ENCODE measurements at places on chromosomes 5 and 9.

DNA sequence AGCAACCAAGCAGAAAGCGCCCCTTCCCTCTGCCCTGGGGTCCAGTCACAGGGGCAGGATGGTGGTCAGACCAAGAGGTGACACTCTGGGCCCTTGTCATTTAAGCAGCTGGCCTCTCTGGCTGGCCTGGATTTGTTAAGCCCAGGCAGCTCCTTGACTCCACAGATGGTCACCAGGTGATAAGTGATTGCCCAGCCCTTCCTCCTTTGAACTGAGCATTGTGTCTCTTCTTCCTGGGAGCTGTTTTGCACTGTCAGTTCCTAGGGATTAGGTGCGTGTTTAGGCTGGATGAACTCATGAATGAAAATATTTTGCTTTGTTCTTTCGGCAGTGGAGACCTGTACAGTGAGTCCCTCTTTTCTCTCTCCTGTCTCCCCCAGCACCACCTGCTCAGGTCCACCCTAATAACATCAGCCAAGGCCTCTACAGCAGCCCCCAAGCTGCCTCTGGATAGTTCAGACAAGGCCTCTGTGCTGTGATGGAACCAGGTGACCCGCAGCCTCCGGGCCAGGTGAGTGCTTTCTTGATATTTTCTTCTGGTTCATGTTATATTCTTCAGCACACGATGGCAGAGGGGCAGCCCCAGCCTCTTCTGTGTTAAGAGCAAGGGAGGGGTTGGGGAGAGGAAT lies 139.7 kb upstream of the PITX1 start:
- ATAC-seq = peak; percentile 53

DNA sequence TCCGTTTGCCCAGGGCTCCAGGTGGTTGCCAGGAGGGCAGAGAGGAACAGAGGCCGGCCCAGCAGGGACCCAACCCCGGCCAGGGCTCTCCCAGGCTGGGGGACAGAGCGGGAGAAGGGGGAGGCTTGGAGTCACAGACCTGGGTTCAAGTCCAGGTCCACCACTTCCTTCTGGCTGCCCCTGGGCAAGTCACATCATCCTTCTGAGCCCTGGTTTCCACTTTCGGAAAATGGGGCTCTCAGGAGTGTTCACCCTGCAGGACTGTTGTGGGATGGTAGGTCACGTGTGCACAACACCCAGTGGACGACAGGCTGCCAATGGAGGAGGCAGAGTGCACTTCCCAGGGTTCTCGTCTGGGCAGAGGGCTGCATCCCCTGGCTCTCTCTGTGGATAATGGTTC lies 245.4 kb downstream of the PBX3 start:
- no peak for ATAC-seq

- ATAC-seq = peak; percentile 43
Observed at GRCh38 chr9:14030375-14031059, 283.4 kb downstream of the NFIB start.

GRCh38 chr5:69136293-69136692 lies 30.7 kb upstream of the CCNB1 start:
- no peak for ATAC-seq

- no peak for ATAC-seq
Observed at GRCh38 chr5:111776913-111777781, 20.2 kb upstream of the NREP start.

DNA sequence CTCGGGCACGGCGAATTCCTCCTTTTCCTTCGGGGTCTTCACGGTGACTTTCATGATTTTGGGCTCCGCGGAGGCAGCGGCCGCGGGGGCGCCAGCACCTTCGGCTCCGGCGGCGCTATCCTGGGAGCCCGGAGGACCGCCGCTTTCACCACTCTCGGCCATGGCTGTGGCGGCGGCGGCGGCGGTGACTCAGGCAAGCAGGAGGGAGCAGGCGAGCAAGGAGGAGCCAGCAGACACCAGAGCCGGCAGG lies 315 bp downstream of the UBQLN1 start:
- peak; percentile 90 for ATAC-seq

Data from esophagus mucosa (tissue), 1 donor.